ENCODE measurements at places on chromosomes 3 and 15.

GRCh38 chr15:38207621-38208020, 45.0 kb upstream of the SPRED1 start:
- no peak for DNase-seq

GRCh38 chr15:101174152-101174920, 77.5 kb downstream of the CHSY1 start:
- no peak for DNase-seq

DNA sequence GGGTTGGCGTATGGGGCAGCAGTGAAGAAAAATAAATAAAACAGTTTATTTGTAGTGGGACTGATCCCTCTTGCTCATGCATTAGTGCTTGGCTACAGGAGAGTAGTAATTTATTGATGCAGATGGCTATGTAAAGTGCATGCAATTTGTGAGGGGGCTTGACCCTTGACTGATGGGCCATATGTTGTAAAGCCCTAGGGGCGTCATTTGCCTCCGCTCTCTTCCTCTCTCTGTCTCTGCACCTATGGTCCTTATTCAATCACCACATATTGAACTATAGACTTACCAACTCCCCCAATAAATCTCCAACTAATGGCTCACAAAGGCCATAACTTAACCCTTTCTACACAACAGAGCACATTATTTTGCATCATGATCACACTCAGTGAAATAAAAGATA, 227.7 kb downstream of the ROBO2 start:
- DNase-seq = no peak

GRCh38 chr3:16841904-16842271, 42.9 kb upstream of the PLCL2 start:
- no peak for DNase-seq

DNA sequence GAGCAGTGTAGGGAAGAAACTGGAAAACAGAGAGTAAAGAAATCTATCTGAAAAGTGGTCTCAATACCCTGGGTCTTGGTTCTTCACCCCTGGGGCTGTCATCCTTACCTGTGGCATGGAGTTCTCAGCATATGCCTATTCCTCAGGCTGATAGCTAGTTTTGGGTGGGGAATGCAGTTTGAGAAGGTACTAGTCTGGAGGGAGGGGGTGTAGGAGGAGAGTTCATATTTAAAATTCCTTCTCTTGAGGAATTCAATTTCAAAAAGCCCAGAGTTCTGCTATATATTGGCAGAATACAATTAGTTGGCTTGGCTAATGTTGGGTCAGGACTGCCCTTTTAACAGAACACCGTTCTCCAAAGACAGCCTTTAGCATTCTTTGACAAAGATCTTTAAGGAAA, 82.9 kb upstream of the NPHP3 start:
- no peak for DNase-seq

DNA sequence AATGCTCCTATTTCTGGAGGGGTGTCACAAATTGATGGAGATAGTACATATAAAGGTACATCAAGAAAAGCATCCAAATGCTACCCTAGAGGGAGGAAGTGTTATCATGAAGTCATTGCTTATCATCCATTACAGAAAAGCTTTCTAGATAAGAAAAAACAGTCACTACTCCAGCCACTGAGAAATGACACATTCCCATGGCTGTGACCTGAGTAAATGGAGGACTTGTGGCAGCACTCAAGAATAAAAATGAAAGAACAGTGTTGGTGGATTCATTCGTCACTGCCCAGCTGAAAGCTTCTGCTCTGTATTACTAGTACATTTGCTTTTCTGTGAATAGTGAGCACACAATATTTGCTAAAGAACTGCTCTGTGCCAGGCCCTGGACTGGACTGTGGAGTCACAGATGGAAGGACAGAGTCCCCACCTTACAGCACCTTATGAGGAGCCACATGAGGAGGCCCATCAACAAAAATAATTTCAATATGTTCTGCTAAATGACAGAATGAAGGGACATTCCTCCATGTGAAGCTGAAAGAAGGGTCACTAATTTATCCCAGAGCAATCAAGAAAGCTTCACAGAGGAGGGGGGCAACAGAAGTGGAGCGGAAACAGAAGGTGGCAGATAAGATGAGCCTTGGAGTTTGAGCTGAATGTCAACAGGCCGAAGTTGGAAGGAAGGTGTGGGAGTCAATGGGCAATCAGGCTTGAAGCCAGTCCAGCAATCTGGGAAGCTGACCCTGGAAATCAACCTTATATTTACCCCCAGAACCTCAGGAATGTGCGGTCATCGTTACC, 343.5 kb upstream of the TRIM42 start:
- no peak for DNase-seq

GRCh38 chr3:13874891-13875290, 5.0 kb downstream of the WNT7A start:
- DNase-seq = no peak

DNA sequence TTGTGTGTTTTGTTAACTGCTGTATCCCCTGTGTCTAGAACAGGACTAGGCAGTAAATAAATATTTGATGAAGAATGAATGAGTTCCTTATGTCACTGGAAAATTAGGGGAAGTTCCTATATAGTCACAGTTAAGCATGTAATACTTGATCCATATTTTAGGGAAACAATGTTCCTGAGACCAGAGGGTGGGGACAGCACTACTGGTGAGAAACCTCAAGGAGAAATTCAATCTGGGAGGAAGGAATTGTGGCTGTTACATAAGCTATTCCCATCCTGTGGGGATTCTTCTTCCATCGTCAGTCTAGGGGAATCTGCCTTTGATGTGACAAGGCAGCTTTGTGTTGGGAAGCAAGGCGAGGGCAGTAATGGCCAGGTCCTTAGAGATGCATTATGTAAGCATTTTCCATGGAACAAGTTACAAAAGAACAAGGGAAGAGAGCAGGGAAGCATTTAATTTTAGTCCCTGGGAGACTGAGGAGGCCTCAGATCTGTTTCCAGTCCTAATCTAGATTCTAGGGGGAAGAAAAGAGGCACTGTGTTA, 219.3 kb upstream of the TTC14 start:
- DNase-seq = no peak

DNA sequence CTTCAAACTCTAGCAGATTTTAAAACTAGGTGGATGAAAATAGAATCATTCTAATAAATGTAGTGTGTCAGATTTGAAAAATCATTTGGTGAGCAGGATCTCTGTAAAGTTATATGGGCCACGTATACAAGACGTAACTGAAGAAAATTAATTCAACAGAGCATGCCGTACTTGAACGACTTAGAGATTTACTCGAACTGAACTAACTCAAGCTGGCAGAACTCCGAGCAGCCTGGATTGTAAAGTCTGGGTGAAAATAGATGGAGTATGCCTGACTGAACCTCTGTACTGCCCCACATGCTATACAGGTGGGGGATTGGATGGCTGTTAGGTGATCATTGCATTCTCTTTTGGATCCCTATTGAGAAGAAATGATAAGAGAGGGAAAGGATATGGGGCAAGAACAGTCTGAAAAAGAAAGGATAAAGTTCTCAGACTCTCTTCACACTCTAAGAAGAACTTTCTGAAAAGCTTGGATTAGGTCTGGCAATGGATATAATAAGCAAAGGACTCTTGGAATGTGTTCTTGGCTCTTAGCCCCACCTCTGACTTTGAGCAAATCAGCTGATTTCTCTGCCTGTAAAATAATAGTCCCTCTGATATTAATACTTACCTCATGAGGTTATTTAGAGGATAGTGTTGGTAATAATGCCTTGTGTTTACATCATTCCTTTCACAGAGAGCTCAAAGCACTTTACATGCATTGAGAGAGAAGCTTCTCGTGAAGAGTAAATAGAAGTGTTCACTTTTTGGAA, 147.5 kb downstream of the FILIP1L start:
- no peak for DNase-seq

DNA sequence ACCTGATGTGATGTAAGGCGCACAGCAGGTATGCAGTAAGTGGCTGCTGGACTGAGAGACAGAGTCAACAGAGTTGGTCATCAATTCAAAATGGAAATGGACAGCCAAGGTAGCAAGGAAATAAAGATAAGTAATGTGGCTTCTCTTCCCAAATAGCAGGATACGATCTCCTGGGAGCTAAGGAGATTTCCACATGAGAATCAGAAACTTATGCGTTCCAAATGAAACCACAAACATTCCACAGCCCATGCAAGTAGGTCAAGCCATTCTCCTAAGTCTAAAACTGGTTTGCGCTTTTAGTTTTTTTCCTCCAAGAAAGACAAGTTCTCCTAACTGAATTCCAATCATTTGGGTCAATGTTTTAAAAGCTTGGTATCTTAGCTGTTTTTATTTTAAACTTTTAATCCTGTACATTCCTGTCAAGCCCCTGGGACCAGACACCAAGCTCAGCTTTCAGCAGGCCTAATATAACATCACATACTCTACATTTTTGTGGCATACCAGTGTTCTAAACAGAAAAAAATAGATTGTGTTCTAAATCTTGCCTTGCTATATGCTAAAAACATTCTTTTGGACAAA, 73.7 kb upstream of the TSPAN3 start:
- no peak for DNase-seq
